ENCODE measurements at places on chromosomes 2 and 18.

- DNase-seq: no peak
Observed at GRCh38 chr2:56177420-56178220, 6.2 kb upstream of the CCDC85A start.

- no peak for DNase-seq
Observed at GRCh38 chr2:163723881-163724280, 11.9 kb downstream of the FIGN start.

DNA sequence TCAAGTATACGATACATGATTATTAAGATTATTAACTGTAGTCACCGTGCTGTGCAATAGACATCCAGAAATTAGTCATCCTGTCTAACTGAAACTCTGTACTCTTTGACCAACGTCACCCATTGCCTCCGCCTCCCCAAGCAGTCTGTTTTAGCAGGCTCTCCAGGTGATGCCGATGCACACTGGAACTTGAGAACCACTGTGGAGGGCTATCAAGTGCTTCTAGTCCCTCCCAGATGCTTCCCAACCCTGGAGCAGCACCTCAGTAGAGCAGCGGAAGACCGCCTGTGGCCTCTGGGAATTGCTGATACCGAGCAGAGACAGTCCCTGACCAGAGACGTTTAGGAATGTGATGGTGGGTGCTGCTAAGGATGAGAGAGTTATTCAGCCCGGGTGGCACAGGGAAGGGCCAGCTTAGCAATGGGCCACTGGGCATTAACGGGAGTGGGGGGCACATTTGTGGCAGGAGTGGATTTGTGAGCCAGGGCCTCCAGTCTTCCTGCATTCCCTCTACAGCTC lies 50.7 kb downstream of the LIPG start:
- peak; percentile 40 for DNase-seq

- no peak for DNase-seq
Observed at GRCh38 chr18:59458575-59458974, 99.5 kb upstream of the LMAN1 start.

Data from thyroid gland (tissue), 4 donors.